ENCODE measurements at places on chromosomes 2 and 18.
A peak's percentile ranks its signal among the peaks of the same experiment; 100 is the strongest.

GRCh38 chr2:15840148-15840547 lies 100.2 kb upstream of the MYCN start:
- DNase-seq = no peak

GRCh38 chr2:224552771-224553170 lies 32.4 kb downstream of the CUL3 start:
- DNase-seq = no peak

DNA sequence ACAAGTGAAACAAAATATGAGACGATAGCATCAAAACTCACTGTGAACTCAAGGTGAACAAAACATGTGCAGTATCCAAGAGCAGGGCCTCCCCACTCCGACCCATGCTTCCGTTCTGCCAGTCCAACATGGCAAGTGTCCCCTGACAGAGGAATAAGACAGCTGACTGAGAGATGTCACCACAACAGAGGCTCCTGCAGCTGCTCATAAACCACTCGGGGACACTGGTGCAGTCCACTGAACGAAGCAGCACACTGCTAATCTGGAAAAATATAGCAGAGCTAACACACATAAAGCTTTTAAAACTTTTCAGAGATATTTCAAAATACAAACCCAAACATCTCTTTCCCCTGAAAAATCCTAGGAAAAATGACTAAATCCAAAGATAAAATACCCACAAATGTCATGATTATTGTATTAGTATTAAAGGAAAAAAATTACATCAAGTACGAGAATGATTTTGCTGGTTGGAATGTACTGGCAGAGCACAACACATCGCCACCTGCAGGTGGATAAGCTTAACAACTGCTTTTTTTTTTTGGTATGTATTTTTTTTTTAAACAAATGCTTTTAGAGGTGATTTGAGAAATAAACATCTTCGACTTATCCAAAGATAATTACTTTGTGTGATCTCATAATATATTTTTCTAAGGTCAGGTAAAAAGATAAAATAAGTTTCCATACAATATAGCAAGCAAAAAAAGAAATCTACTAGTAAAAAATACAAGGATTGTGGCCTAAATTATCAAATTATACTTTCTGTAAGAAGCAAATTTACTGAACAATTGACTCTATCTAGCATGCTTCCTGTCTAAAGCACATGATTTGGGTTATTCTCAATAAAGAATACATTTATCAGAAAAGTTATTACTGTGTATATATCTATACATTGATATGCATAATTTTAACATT lies 18.6 kb downstream of the THADA start:
- DNase-seq = peak; percentile 26

- DNase-seq = no peak
Observed at GRCh38 chr2:67311536-67311935, 85.6 kb upstream of the ETAA1 start.

- no peak for DNase-seq
Observed at GRCh38 chr2:174058026-174058425, 92.9 kb upstream of the SP3 start.

GRCh38 chr2:128781585-128782385 lies 463.1 kb upstream of the HS6ST1 start:
- no peak for DNase-seq

GRCh38 chr2:103781313-103781712 lies 1019.5 kb downstream of the TMEM182 start:
- DNase-seq = no peak

Measured in right renal cortex interstitium (tissue), 3 donors.